NCI-H774 (cell line): ENCODE measurements at places on chromosomes 5 and 9.

DNA sequence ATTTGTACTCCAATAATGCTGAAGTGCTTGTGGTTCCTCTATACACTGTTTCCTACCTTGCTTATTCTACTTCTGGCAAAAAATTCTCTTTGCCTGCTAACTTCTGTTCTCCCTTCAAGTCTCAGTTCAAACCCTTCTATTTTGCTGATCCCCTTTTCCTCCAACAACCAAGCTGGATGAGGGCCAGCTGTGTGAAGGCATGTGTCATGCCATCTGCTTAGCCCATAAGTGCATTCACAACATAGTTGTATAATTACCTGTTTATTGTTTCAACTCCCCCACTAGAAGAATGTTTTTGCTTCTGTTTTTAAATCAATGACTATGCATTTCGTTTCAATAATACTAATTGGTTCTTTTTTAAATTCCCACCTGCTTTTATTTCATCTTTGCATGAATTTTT lies 1951.4 kb upstream of the WWC1 start:
- DNase-seq, result no peak

DNA sequence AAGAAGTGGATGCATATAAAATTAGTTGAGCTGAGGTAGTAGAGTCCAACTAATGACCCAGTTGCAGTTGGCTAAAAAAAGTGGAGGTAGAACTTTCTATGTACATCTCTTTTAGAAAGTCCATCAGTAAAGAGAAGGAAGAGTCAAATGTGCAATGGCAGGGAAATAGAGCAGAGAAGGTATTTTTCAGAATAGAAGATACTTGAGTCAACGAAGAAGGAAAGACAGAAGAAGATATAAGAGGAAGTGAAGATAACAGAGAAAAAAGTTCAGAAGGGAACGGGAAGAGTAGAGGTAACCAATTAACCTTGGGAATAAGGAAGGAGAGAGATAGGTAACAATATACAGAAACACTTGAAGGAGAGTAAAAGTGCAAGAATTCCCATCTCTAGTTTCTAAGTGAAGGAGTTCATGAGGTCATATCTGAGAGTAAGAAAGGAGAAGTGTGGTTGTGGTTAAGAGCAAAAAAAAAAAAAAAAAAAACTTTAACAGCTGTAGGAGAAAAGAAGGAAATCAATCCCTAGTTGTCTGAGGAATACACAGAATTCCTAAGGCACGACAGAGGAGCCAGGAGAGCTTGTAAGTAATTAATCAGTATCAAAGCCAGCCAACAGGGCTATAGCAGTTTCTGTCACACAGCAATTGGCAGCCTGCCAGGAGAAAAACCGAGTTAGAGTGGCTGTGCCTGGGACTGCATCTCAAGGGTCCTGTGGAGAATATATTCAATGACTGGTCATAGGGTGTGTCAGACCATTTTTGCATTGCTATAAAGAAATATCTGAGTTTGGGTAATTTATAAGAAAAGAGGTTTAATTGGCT lies 61.0 kb downstream of the ARL15 start:
- DNase-seq, result no peak

DNA sequence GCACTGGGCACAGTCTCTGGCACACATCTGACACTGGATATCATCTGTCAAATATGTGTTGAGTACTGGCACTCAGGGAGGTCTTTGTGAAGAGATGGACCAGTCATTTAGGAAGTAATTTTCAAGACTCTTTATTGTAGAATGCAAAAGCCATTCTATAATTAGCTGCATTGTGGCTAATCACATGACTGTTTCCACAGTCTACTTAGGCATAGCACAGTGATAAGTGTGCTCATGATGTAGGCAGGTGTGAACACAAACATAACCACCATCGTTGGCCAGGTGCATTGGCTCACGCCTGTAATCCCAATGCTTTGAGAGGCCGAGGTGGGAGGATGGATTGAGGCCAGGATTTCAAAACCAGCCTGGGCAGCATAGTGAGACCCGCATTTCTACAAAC lies 62.2 kb downstream of the CFAP77 start:
- peak; percentile 97 for DNase-seq

DNA sequence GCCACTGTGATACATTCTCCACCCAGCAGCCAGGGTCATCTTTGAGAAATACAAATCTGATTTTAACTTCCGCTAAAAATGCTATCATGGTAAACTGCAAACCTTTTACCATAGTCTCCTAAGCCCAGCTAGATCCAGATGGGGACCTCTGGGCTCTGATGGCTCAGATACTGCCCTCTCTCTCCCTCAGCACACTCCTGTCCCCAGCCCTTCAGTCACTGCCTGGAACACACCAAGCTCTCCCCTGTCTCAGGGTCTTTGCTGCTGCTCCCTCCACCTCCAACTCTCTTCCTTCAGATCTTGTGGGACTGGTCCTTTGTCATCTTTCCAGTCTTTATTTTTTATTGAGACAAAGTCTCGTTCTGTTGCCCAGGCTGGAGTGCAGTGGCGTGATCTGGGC lies 65.1 kb downstream of the SPRY4 start:
- DNase-seq, result no peak

GRCh38 chr5:97923496-97923895 lies 740.4 kb upstream of the RIOK2 start:
- no peak for DNase-seq

GRCh38 chr5:138230981-138231589 lies 18.0 kb upstream of the CDC23 start:
- peak; percentile 16 for DNase-seq

- no peak for DNase-seq
Measured at GRCh38 chr5:164741376-164741775, 1236.0 kb downstream of the MAT2B start.

GRCh38 chr9:110745676-110746075 lies 77.1 kb downstream of the MUSK start:
- no peak for DNase-seq

- DNase-seq, result no peak
Measured at GRCh38 chr5:84213861-84214260, 170.8 kb downstream of the EDIL3 start.

DNA sequence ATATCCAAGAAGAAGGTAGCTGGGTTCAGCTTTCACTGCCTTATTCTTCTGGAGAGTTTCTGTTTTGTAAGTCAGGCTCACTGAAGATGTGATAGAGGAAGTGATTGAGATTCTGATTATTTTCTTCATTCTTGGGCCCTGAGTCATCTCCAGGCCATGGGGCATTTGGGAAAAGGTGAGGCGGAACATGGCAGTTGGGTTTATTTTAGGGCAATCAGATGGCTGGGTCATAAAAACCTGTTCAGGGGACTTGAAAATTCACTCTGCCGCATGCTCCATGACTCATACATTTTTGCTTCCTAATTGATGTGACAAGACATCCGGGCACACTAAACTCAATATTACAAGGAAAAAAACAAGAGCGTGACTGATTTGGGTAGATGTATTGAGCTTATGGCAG lies 265.7 kb upstream of the KLF4 start:
- no peak for DNase-seq

DNA sequence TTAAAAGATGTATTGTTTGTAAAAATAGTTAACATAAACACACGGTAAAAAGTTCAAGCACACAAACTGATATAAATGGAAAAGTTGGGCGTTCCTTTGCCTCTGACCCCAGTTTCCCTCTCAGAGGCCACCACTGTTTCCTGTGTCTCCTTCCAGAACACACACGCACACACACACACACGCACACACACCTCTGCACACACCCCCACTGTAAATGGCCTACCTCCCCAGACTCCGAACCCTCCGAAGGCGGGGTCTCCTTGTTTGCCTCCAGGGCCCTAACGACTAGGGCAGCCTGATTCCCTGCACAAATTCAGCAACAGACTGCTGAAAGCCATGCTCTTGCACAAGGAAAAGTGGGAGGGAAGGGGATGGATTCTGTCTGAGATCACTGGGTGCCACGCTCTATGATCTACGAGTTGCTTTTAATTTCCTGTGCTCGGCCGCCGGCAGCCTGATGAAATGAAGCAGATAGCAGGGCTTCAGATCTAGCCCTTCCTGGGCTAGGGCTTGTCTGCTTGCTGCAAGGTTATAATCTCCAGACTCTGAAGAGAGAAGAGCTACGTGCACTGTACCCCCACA lies 184.0 kb upstream of the IL12B start:
- DNase-seq, result no peak

DNA sequence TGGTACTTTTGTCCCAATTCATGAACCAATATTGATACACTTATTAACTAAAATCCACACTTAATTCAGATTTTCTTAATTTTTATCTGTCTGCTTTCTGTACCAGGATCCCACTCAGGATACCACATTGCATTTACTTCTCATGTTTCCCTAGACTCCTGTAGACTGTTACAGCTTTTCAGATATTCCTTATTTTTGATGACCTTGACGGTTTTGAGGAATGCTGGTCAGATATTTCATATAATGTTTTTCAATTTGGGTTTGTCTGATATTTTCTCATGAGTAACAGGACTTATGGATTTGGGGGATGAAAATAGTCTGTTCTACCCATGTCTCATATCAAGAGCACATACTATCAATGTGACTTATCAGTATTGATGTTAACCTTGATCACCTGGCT lies 37.4 kb downstream of the PLPPR1 start:
- DNase-seq, result no peak

- no peak for DNase-seq
Measured at GRCh38 chr9:5536684-5537083, 26.4 kb downstream of the PDCD1LG2 start.

GRCh38 chr9:72537671-72538070 lies 16.3 kb downstream of the TMC1 start:
- no peak for DNase-seq

GRCh38 chr9:109616571-109617120 lies 118.5 kb upstream of the PTPN3 start:
- DNase-seq, result no peak

- no peak for DNase-seq
Measured at GRCh38 chr5:16809395-16810207, 126.5 kb downstream of the MYO10 start.

DNA sequence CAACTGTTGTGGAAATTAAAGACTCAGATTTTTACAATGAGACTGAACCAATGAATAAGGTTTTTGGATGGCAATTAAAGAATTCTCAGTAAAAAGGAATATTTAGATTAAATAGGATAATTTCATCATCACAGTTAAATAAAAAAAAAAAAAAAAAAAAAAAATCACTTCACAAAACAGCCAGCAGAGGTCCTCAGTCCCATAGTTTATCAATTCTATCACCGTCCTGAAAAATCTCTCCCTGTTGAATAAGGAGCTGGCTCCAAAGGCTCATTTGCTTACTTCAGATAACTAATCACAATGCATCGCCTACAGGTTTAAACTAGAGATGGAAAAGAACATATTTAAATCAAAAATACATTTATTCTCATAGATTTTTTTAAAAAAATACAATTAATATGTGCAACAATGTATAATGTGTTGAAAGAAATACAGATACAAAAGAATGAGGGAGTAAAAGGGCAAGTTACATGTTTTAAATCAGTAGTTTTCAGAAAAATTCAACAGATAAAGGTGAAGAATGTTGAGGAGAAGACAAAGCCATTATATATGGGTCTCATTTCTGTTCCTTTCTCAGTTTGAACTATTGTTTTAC lies 175.8 kb upstream of the CHD1 start:
- DNase-seq, result peak; percentile 38

- no peak for DNase-seq
Measured at GRCh38 chr5:148467958-148468357, 84.2 kb downstream of the FBXO38 start.

DNA sequence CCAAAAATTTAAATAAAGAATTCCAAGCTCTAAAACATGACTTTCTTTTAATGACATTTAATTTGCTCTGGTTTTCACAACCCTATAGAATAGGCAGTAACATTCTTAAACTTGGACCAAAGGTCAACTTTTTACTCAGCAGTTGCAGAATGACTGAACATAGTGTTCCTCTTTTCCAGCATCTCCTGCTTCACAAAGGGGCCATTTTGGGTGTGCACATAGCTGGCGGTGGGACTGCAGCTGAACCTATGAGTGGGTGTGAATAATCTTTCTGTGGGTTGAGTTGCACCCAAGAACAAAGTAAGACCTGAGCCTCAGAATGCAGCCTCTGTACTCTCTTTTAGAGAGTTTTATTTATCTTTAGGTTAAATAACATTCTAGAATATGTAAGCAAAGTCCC lies 96.9 kb upstream of the HAPLN1 start:
- DNase-seq, result no peak

- DNase-seq, result no peak
Measured at GRCh38 chr5:179408611-179409010, 63.4 kb upstream of the ADAMTS2 start.

DNA sequence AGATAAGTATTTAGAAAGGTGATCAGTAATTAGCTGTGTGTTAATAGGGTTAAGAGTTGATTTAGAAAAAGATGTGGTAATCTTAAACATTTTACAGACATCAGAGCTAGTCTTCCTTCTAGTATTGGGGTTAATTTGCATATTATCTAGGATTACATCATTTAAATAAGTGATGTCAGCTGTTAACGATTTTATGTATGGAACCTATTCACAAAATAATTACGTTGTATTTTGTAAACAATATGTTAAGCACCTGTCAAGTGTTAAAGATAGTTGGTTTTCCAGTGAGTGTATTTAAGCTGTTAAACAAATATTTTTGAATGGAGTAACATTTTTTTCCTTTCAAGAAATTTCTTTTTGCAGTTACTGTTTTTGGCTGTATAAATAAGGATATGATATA lies 2.2 kb downstream of the DCP2 start:
- peak; percentile 7 for DNase-seq

- no peak for DNase-seq
Measured at GRCh38 chr5:120449501-120449900, 14.6 kb upstream of the PRR16 start.

- DNase-seq, result no peak
Measured at GRCh38 chr9:127919253-127919815, 2.5 kb upstream of the ST6GALNAC4 start.

GRCh38 chr5:150179019-150179620 lies 10.7 kb upstream of the SLC6A7 start:
- DNase-seq, result no peak

GRCh38 chr9:117403403-117403811 lies 11.4 kb downstream of the ASTN2 start:
- DNase-seq, result peak; percentile 52

DNA sequence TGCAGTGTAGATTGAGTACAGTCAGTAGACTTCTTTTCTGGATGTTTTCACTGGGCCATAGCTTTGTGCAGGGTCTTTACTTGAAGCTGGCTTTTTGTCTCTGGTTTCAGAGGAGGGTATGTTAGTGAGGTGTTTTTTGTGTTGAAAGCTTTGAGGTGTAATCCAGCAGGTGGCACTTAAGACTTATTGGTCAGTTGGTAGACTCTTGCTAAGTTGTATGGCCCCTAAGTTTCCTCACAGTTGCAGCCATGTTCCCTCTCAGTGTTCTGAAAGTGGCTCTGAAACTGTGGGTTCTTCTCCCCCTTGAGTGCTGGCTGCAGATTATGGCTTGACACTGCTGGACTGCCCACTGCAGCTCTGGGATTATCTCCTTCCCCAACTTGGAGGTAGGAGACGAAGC lies 55.7 kb upstream of the SLC44A1 start:
- DNase-seq, result no peak

DNA sequence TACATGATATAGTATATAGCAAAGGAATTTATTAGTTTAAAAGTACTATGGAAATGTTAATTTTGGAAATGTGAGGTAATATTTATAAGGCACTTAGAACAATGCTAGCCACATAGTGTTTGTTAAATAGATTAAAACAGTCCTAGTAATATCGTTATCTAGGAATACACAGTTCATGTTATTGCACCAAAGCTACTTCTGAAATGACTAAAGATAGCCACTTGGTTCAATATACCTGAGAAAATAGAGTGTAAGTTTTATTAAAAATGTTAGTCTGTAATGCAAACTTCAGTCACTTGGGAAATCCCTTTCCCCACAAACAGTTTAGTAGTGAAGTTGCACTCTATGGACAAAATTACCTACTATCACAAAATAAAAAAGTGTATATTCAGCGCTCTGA lies 15.4 kb upstream of the F2R start:
- no peak for DNase-seq

- DNase-seq, result no peak
Measured at GRCh38 chr5:87243161-87243844, 24.4 kb upstream of the RASA1 start.
